ENCODE measurements at places on chromosomes 2 and 18.
A peak's percentile ranks its signal among the peaks of the same experiment; 100 is the strongest.

DNA sequence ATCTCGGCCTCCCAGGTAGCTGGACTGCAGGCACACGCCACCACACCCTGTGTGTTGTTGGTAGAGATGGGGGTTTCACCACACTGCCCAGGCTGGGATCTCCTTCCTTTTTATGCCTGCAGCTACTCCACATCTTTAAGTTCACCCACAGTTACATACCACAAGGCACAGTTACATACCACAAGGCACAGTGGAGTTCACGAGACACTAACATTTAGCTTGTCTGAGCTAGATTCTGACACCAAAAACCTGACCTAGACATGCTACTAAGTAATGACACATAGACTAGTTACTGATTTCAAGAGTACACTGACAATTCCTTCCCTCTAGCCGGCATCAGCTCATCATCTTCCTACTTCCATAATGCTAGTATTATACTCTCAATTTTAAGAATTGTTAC lies 4.3 kb downstream of the POLR2D start:
- DNase-seq: no peak

DNA sequence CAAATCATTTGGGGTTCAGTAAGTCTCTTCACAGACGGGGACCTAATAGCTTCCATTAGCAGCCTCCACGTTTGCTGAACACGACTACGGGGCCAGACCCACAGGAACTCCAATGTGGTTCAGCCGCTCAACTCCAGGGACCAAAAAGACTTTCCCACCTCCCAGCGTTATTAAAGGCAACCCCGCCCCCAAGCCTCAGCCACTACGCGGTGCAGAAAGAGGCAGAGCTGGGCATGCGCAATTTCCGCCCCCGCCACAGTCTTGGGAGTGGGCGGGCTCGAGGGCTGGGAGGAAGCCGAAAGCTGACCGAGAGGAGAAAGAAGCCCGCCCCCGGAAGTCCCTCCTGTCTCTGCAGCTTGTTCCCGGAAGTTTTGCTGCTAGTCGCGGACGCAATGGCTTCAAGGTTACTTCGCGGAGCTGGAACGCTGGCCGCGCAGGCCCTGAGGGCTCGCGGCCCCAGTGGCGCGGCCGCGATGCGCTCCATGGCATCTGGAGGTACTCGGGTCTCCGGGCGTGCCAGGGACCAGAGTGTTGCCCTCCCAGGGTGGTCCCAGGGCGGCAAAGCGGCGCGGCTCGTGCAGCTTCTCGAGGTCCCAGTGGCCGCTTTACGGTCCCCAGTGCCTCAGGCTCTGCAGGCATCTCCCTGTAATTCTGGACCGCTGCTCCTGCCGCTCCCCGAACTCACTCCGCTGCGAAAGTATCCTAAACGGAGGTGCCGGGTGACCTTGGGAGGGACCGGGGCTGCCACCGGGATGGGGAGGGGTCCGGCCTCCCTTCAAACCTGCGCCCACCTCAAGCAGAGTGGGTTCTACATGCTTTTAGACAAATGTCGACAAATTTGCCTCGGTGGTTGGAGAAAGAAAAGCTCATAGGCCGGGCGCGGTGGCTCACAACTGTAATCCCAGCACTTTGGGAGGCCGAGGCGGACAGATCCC lies at the start of gene COX5B:
Gene COX5B (plus strand): TSS at position 368 of the 935 bp plus-strand sequence. CDS start 25 bp downstream, at position 393.
- peak; percentile 97 for DNase-seq

DNA sequence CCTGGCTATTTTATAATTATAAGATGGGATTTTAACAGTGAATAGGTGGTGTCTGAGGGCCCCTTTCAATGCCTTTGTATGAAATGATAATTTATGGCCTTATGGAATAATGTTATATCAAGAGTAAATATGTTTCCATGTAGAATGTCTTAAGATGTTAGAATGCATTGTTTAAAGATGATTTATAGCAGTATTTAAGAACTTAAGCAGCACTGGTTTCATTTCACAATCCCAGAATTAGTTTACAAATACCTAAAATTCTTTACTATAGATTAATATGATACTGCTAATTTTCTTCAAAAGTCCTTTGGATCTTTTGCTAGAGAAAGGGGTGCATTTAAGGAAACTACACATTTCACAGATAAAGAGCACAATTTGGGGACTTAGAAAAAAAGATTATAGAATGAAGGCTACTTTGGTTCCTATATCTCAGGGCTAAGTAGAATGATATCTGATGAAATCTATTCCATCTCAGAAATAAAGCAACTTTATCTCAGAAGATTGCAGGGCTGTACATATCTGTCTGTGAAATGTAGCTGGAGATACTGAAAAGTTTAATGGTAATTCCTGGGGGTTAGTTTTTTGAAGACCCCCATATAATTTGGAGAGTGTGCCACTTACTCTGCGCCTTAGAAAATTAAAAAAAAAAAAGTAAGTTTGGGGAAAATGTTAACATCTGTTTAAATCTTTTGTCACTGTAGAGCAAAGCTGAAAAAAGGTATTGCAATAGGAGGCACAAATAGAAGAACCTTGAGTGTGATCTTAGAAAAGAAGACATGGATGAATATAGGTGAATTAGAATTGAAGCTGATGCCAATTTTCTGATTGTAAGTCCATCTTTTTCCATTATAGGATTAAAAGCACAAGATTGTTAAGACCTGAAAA lies 123.4 kb downstream of the GULP1 start:
- DNase-seq: peak; percentile 59

DNA sequence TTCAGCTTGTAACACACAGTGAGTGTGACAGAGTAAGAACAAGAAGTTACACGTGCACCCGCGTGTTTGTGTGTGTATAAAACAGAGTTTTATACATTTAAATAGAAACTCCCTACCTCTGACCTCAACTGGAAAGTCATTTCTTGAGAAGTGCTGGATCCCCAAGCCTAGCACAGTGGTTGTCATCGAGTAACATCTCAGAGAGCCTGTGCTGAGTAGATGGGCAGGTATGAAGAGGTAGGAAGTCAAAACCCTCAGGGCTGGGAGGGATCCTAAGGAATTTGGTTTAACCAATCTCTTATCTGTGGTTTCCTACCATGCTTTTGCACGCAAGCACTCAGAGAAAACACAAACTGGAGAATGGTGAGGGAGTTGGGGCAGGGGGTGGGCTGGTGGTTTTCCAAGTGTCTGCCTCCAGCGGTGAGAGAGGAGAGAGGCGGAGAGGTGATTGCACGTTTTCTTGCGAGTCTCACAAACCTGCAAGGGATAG lies 9.2 kb downstream of the ACOXL start:
- DNase-seq: peak; percentile 4

GRCh38 chr18:45386041-45386655 lies 229.1 kb upstream of the SLC14A2 start:
- peak; percentile 59 for DNase-seq

DNA sequence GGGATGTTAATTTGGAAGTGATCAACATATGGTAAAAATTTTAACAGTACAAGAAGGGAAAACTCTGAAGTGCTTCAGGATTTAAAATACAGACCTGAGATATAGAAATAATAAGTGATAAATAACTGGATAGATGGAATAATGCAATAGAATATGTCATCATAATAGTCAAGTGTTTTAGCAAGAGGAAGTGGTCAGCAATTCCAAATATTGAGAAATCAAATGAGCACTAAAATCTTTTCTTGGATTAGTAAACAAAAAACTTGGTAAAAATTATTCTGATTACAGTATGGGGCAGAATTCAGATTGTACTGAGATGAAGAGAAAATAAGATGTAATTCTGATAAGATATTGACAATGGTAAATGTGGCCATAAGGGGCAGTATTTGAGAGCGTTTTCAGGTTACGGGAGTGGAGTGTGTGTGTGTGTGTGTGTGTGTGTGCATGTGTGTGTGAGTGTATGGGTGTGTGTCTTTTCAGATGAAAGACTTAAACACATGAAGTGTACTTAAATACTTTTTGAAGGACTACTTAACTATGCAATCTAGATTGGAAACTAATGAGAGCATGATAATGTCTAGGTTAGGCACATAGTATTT lies 217.9 kb upstream of the ITGA4 start:
- DNase-seq: no peak

Measured in fibroblast of upper back skin (primary cell).